ENCODE measurements at places on chromosomes 12 and 14.

DNA sequence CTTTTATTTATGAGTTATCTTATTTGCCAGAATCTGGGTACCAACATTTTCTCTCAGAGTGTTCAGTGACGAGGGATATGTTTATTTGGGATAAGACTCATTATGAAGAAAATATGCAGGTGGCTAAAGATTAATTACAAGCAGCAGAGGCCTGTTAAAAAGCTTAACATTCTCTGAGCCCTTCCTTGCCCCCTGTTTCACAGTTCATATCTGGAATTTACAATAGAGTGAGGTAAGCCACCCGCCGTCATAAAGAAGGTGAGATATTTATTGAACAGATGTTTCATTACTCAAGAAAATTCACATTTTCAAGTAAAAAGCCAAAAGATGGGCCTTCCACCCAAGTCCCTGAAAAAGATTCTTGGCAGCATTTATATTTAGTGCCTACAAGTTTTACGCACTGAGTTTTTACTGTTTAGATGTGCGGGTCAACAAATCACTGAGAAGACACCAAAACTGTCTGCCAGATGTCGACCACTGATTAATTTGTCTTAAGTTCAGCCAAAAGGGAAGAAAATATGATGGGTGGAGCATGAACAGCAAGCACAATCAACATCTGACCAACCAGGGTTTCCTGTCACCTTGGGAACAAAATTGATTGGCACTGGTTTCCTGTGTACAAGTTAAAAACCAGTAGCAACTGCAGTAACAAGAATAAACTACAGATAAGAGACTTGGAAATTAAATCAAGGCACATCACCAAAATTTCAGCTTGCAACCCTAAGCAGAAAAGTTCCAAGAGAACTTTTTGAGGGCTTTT is 85.5 kb upstream of the PTPRB start:
- DNase-seq = peak; percentile 9

GRCh38 chr14:61145903-61146481 is 135.1 kb downstream of the TMEM30B start:
- DNase-seq = no peak

GRCh38 chr14:61609191-61609843 is 86.0 kb upstream of the HIF1A start:
- no peak for DNase-seq

- no peak for DNase-seq
Observed at GRCh38 chr12:112331886-112332285, 50.3 kb downstream of the HECTD4 start.

DNA sequence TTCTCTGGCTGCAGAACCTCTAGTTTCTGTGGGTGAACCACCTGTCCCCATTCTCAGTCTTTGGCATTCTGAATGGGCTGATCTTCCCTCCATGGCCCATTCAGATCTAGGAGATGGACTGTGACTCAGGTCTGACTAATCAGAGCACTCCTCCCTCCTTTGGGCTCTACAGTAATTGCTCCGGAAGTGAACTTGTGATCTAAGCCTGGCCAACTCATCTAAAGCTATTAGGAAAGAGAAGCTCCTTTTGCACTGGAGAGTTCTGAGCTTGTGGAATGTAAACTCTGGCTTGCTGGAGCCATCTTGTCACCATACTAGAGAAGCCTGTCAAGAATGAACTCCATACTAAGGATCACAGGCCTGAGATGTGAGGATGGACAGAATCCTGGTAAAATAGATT is 168.2 kb downstream of the SUDS3 start:
- DNase-seq = no peak

GRCh38 chr12:6823182-6824084 is 1.8 kb downstream of the GPR162 start:
- DNase-seq = no peak

DNA sequence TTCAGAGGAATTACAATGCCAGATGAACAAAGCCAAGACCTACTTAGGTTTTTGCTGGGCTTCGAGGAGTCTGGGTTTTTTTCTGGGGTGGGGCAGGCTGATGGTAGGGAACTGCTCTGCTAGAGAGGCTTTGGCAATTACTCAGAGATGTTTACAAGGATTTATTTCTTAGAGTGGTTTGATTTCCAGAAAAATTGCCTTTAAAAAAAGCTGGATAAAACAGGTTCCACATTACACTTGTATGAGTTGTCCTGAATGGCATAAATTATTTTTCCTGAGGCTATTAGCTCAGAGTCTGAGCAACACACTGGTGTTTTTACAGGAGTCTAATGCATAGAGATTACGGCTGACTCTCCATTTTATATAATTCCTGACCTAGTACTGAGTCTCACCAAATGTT is 118.5 kb upstream of the FRMD6 start:
- no peak for DNase-seq

DNA sequence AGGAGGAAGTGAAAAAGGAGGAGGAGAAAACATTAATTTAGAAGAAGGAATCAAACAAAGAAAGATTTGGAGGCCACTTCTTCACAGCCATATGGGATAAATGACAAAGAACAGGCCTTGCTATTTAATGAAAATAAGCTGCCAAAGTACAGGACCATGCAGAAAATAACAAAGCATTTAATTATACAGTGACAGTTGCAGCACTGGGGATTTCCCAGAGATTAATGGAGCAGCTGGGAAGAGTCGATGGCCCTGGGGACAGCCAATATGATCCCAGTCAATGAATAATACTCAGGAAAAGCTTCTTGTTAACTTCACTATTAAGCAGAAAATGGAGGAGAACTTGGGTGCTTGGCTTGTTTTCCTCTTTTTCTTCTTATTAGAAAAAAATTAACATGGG is 34.6 kb downstream of the RERG start:
- DNase-seq = no peak

GRCh38 chr12:97292588-97292987 is 170.0 kb upstream of the RMST start:
- DNase-seq = no peak

- no peak for DNase-seq
Observed at GRCh38 chr14:68772761-68773381, 20.0 kb downstream of the ZFP36L1 start.

- DNase-seq = no peak
Observed at GRCh38 chr14:38931969-38932652, 170.9 kb downstream of the SEC23A start.

DNA sequence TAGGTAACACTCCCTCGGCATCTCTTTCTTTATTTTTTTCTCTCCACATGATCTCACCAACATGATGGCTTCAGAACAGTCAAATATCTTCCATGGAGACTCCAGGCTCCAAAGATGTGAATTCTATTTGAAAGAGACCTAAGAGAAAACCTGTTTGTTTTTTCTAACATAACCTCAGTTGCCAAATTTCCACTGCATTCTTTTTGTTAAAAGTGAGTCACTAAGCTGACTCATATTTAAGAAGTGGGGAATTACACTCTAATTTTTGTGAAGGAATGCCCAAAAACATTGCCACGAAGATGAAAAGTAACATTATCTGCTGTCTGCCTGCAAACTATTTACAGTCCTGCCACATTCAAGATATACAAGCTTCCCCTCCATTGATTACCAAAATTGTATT is 1337.6 kb downstream of the LRFN5 start:
- no peak for DNase-seq

DNA sequence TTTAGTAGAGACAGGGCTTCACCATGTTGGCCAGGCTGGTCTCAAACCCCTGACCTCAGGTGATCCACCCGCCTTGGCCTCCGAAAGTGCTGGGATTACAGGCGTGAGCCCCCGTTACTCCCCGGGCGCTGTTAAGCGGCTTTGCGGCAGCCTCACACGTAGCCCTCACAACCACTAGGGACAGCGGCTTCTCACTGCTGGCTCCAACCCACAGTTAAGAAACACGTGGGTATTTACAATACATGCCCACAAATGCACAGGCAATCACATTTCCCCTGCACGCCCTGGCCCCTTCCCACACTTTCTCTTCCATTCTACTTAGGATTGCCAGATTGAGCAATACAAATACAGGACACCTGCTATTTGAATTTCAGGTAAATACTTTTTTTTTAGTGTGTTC is 37.0 kb upstream of the EIF5 start:
- no peak for DNase-seq

DNA sequence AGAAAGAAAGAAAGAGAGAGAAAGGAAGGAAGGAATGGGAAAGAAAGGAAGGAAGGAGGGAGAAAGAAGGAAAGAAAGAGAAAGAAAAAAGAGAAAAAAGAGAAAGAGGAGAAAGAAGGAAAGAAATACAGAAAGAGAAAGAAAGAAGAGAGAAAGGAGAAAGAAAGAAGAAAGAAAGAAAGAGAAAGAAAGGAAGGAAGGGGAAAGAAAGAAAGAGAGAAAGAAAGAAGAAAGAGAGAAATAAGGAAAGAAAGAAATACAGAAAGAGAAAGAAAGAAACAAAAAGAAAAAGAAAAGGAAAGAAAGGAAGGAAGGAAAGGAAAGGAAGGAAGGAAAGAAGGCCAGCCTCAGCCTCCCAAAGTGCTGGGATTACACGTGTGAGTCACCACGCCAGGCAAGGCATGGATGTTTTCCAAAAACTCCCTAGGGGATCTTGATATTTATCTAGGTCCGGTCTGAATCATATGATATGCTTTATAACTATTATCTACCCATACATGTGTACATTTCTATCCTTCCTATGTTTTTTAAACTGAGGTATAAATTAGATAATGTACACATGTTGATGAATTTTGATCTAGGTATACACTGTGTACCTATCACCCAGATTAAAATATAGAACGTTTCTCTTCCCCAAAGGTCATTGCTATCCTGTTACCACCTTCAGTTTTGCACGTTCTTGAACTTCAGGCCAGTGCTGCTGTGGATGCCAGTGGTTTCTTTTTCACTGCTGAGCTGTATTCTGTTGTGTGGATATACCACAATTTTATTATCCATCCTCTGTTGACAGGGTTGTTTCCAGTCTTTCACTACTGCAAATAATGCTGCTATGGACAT is 177.9 kb downstream of the RBM19 start:
- no peak for DNase-seq

GRCh38 chr12:84551373-84551772 is 361.2 kb downstream of the SLC6A15 start:
- DNase-seq = no peak

GRCh38 chr12:131908092-131909080 is 14.0 kb downstream of the ULK1 start:
- DNase-seq = no peak

DNA sequence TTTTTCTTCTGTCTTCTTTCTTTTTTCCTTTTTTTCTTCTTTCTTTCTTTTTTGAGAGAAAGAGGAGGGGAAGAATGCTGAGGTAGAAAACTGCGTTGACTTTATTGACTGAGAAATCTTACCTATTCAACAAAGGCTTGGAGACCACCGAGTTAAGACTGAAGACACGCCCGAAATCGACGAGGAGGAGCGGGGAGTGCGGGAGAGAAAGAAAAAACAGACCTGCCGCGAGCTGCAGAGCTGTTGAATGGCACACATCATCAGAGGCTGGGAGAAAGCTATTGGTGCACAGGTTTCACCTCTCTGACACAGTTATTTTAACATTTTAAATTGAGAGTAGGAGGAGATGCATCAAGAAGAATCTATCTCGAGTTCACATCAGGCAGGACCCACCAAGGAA is 5.1 kb downstream of the ASCL1 start:
- no peak for DNase-seq

DNA sequence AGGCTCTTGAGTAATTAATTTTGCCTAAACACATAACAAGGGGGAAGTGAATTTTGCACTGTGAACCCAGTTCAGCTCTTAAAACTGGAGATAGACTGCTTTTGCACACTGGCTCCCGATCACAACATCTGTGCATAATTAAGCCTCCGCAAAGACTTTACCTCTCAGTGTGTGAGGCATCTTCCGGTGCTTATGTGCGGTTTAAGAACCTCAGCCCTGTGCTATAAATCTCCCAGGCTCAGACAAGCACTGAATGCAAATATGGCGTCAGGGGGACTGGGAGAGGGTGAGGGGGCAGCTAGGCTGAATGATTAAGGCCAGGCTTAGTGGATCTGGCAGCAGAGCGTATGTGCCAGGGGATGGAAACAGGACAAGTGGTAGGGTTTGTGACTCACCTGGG is 103.3 kb downstream of the ADCK1 start:
- DNase-seq = no peak

DNA sequence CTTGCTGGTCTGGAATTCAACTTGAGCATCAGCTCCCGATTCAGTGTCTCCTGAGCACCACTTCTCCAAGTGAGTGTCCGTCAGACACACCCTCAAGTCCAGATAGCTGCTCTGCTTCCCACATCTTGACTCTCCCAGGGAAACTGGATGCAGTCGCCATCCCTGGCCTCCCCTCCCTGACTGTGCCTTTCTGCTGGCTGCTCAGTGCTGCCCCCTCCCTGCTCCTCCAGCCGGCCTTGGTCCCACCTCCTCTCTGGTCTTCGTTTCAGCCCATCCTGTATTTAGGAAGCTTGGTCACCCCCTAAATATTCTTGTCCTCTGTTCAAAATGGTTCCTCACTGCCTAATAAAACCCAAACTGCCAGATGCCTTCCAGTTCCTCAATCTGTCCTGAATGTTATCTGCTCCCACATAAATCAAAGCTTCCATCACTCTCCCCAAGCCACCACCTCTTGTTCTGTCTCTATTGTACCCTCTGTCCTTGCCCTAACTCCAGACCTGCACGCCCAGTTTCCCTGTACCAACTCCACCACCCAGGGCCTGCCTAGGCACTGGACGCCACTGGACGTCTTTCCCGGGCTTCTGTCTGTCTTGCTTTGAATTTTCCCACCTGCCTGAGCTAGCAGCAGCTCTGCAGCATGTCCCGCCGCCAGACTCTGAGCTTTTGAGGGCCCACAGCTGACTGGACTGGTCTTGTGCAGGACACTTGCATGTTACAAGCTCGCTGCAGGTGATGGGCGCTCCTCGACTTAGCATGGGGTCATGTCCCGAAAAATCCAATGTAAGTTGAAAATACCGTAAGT is 33.8 kb downstream of the CCDC92 start:
- no peak for DNase-seq

GRCh38 chr14:58145936-58146335 is 6.1 kb downstream of the ARMH4 start:
- no peak for DNase-seq

- no peak for DNase-seq
Observed at GRCh38 chr14:99080306-99080705, 191.7 kb downstream of the BCL11B start.

DNA sequence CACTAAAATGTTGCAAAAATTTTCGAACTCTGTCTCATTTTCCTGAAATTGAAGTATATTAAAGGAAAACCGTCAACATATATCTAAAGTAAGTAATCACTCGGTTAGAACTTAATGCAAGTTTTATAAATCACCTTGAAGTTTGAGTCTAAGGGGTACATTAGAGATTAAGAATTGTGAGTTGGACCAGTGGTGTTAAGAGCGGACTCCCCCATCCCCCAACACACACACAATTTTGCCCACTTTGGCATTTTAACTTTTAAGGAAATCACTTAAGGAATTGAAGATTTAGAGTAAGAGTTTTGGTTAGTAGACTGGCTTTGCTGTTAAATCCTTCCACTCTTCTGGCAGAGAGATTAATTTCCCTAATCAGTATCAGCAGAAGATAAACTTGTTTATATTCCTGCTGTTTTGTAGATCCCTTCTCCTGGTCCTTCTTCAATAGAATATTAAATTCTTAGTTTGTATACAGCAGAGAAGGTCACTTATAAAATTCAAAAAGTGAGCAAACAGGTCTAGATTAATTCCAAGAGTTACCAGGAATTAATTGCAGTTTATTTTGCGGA is 1.5 kb downstream of the HIF1A start:
- DNase-seq = no peak

All from large intestine (tissue), 12 donors.